ENCODE measurements at places on chromosomes 1 and 21.

- no peak for DNase-seq
These were observed 15.5 kb downstream of the CNIH3 start for GRCh38 chr1:224631462-224632115.

DNA sequence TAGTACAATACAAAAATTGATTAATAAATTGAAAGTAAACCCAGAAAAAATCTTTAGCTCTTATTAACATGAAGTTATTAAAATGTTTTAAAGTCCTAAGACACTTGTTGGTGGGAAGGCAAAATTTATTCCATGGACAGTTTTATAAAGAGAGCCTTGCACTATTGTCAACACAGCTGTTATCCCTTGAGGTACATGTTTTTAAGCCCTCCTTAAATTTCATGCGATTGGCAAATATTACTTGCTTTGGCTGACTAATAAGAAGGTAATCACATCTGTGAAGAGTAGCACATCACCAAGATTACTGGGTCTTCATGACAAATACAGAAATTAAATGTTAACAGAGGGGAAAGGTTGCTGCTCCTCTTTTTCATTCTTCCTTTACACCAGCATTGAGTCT is 611.1 kb downstream of the BRINP3 start:
- no peak for DNase-seq

DNA sequence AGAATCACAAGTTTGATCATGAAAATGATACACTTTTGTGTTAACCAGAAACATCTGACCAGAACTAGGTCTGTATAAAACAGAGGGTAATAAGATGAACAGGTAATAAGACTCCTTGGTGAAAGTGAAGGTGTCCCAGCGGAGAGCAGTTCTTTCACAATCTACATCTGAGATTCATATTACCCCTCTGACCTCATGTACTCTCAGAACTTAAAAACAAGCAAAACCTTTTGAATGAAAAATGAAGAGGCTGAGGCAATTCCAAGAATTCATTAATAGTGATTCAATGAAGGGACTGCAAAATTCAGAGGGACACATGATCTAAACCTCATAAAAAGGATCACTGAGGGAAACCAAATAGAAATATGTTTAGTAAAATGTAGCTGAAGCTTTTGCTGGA is 10.9 kb upstream of the MPZL1 start:
- no peak for DNase-seq

DNA sequence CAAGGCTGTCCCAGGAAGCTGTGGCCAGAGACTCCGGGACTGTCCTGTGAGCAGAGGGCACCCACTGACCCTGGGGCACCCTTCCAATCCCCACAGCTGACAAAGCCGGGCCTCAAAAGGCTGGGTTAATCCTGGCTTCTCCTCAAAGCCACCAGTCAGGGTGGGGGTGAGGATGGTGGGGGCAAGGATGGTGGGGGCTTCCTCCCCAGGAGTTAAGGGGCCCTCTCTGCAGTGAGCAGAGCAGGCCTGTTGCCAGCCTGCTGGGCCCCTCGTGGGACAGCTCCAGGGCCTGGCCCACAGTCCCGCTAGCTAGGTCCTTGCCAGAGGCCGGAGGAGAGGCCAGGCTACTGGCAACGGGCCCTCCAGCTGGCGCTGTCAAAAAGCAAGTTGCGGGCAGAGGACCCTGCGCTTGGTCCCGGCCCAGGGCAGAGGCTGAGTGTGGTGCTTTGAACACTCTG is 37.9 kb upstream of the CCDC27 start:
- DNase-seq = no peak

GRCh38 chr1:174158767-174159251 is 511 bp upstream of the RABGAP1L start:
- no peak for DNase-seq

- peak; percentile 61 for DNase-seq
These were observed at the start of gene ENAH for GRCh38 chr1:225652729-225653462. Gene ENAH, minus strand, starts transcription at chr1:225653123. Its CDS starts 433 bp downstream, at chr1:225652690.

- no peak for DNase-seq
These were observed 22.1 kb downstream of the GRHL3 start for GRCh38 chr1:24341260-24341659.

GRCh38 chr1:89871768-89872473 is 51.1 kb downstream of the LRRC8D start:
- DNase-seq = no peak

DNA sequence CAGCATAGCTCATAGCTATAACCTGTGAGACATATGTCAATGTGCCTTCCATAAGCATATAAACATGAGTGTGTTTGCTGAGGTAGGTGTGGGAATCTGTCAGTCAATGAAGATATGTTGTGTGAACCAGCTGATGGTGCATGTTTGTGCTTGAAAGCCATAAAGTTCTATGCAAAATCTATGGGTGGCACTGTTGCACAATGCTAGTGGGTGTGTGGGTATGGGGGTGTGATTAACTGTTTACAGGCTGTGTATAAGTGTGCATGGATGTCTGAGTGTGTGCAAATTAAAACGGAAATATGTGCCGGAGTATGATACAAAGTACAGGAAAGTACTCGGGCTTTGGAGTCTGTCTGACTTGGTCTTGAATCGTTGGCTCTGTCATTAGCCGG is 1.0 kb upstream of the ATP2B4 start:
- no peak for DNase-seq

- DNase-seq = no peak
These were observed at the start of gene VTCN1 for GRCh38 chr1:117210831-117211261. Gene VTCN1, minus strand, starts transcription at chr1:117210927. Its CDS starts 72 bp downstream, at chr1:117210855.

- no peak for DNase-seq
These were observed 68.6 kb downstream of the NTMT2 start for GRCh38 chr1:170214117-170215032.

All from H54 (cell line).